ENCODE measurements at places on chromosomes 4 and X.

DNA sequence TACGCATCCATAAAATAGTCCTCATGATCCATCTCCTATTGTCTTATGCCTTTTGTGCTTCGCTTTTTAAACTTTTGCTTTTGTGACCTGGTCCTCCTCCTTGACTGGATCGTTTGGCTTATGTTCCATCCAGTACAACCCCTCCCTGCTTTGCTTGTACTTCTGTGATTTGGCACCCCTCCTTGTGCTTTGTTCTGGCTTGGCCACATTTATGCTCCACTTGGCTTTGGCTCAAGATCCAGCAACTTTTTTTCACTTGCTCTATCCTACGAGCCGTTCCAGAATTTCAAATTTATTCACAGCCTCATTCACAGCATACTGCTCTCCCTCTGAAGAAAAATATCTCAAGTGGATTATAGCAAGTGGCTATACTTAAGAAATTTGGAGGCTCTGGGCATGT is 28.0 kb upstream of the GLRA2 start:
- DNase-seq = no peak

- DNase-seq = no peak
These were observed 31.3 kb downstream of the IL13RA2 start for GRCh38 chrX:114985967-114986592.

DNA sequence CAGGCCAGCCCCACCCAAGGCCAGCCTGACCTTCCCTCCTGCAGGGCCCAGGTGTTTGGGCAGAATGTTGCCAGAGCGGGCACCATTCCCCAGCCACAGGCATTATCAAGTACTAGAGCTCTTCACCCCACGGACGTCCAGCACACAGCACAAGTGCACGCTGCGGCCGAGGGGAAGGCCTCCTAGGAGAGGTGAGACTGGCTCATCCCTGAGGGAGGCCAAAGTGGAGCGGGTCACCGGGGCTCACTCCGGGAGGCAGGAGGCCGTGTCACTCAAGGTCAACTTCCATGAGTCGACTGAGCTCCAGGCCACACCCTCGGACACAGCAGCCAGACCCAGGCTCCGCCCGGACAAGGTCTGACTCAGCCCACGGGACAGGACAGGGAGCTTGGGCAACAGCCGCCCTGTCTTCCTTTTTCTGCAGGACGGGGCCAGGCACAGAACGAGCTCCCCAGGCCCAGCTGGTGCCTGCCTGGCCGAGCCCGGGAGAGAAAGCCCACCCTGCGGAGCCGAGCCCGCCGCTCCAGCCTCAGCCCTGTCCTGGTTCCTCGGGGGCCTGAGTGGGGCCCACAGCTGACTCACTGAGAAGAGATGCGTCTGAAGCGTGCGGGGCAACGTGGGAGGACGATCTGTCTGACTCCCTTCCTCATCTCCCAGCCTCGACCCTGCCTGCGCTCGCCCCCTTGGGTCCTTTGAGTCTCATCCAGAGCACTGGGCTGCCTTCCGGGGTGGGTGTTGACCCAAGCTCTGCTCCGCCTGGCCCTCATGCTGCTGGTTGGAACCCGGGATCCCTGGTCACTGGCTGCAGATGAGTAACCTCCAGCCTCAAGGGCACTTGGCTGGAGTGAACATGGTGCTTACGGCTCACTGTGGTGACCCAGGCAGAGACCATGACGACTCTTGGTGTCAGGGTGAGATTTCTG is 1.6 kb downstream of the SLC49A3 start:
- peak; percentile 69 for DNase-seq

DNA sequence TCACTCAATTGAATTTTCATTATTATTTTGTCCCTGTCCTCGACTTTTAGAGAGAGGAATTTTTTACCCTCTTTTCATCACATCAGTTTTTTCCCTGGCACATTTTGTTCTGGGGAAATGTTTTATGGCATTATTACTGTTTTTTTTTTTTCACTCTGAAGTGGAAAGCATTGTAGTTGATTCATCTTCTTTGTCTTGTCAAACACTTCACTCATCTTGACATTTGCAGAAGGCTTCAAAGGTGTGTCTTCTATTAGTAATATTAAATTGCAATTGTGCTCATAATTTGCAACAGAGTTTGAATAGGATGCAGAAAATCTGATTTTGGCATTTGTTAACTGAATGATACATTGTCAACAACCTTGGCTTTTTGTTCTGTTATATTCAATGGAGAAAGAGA is 545.4 kb upstream of the ARX start:
- DNase-seq = no peak

- no peak for DNase-seq
These were observed 14.3 kb upstream of the PNPLA4 start for GRCh38 chrX:7941390-7942042.

- DNase-seq = no peak
These were observed 43.2 kb upstream of the PDGFRA start for GRCh38 chr4:54185866-54186265.

GRCh38 chr4:152304220-152304619 is 231.7 kb downstream of the FBXW7 start:
- no peak for DNase-seq

DNA sequence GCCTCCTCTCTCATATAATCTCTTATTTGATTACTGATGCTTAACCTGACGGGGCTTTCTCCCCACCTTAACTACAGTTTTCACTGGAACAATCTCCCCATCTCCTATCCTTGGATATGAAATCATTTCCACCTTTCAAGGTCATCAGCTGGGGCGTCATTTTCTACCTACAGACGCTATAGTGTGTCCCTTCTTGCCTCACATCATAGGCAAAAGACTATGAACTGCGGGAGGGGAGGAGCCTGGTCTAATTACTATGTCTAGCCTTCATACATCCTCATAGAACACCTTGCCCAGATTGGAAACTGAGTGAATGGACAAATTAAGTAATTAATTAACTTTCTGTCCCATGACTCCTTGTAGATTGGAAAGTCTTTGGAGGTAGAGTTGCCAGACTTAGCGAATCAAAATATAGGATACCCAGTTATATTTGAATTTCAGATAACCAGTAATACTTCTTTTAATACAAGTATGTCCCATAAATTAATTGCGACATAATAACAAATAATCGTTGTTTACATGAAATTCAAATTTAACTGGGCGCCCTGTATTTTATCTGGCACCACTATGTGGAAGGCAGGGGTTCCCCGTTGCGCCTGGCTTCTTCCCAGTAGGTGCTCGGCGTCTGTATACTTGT is 752 bp upstream of the ATP6AP2 start:
- DNase-seq = no peak

DNA sequence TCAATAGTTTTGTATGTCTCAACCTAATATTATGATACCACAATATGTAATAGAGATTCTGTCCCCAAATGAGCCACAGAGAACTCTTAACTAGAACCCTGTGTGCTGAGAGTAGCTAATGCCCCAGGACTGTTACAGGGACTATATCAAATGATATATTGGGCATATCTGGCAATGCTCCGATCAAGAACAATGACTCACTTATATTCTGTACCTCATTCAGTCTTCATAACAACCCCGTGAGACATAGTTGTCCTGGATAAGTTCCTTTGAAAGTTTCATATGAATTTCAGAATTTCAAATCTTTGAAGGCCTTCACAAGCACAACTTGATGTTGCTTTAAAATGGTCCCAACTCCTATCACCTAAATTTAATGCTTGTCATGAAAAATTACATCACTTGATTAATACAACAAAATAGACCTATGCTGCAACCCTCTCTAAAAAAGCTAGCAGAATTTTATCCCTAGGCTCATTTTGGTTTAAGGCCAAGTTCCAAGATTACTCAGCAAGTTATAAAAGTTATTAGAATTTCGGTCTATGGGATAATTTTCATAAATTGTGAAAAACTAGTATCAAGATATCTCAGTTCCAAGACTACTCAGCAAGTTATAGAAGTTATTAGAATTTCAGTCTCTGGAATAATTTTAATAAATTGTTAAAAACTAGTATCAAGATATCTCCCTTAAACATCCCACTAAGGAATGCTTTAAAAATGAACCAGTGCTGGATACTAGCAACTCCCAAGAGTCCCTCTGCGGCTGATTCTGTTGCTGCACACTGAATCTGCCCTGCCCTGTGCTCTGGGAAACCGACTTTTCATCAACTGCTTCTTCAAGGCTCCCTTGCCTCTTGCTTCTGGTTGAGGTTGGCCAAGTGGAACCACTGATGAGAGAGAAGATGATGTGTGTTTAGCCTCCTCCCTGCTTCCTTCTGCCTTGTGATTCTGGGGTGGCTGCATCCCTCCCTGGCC is 6.0 kb upstream of the ANXA3 start:
- DNase-seq = no peak

GRCh38 chr4:108372681-108373080 is 203.9 kb upstream of the LEF1 start:
- DNase-seq = no peak

- DNase-seq = no peak
These were observed 13.3 kb downstream of the IDS start for GRCh38 chrX:149491812-149492211.

GRCh38 chrX:136157187-136157586 is 9.9 kb downstream of the FHL1 start:
- DNase-seq = no peak

DNA sequence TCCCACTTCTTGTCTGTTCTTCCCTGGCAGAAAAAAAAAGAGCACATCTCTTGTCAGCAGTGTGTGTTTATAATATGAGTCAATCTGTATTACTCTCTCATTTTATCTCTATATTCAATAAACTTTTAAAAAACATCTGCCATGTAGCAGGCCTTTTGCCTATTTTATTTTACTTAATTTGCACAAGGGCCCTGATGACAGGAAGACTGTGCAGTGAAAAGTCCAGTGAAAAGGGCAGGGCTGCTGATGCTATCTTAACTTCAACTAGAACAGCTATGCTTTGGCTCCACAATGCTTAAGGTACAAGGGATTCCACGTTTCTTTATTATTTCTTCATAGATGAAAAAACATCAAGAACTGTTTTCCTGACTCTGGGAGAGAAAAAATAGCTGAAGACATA is 97.0 kb upstream of the DGKK start:
- DNase-seq = no peak

- no peak for DNase-seq
These were observed 6.2 kb upstream of the CTBP1 start for GRCh38 chr4:1255151-1255550.

GRCh38 chr4:154868414-154869194 is 87.5 kb downstream of the RBM46 start:
- no peak for DNase-seq

DNA sequence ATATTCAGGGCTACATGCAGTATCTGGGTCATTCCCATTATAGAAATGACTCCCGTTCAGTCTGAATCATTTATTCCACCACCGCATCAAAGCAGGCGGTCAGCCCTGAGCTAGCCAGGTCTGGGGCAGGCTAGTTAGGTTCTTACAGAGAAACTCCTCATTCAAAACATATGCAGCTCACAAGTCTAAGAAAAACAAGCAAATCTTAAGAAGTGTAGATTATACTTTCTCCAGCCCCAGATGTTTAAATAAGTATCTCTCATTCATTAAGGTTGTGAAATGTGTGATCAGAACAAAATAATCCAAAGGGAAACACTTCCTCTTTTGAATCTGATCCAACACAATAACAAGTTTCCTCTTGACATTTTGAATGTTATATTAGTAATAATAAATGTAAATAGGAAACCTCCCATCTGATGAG is 441.9 kb downstream of the INPP4B start:
- DNase-seq = no peak

- DNase-seq = no peak
These were observed 124.2 kb downstream of the CAMK2D start for GRCh38 chr4:113637363-113637762.

DNA sequence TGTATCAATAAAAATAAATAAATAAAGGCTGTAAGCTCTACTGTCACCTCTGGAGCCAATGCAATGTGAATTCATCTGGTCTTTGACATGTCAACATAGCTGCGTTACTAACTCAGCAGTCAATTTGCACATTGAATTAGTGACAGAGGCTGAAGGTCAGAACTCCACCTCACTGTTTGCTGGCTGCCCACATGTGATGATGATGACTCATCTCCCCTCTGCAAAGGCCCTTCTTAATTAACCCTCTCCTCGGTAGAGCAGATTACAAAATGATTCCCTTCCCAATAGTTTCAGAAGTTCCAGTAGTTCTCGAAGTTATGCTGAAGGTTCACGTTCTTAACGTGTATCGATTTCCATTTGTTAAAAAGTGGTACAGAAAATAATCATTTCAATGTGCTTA is 1626.0 kb upstream of the TENM3 start:
- DNase-seq = peak; percentile 31

- no peak for DNase-seq
These were observed 49.6 kb downstream of the MAP7D3 start for GRCh38 chrX:136201601-136202000.

GRCh38 chr4:171812333-171812664 is 905 bp upstream of the GALNTL6 start:
- DNase-seq = no peak

DNA sequence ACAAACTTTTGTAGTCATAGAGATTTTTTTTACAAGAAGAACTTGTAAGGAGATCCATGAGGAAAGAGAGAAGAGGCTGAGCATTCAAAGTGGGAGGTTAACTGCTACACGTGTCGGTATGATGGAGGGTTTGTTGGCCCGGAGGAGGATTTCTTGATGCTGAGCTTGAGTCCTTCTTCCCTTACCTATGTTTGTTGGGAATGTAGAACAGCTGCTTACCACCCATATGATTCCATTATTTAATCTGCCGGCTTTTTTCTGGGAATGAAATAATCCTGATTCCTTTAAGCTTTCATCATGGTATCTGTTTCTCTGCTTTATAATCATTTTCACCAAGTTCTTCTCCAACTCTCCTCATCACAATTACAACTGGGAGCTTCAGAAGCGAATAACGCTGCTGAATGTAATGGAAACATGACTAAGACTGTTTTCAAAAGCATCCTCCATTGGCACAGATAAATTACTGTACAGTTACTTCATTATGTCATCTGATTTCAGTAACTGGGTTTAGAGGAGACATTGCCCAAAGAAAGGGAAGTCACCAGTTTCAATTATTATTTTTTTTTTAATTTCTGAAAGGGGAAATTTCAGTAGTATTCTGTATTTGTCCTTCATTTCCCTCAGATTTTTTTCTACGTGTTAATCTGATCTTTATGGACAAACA is 420.6 kb downstream of the SPRY1 start:
- no peak for DNase-seq

GRCh38 chr4:41399231-41399630 is 138.7 kb upstream of the LIMCH1 start:
- DNase-seq = no peak

Measured in iPS-NIHi11 (cell line).